ENCODE measurements at places on chromosomes 7 and 10.

- DNase-seq: no peak
These were observed 132.5 kb upstream of the WNT16 start for GRCh38 chr7:121196286-121196685.

- DNase-seq: no peak
These were observed at the start of gene CYP3A7 for GRCh38 chr7:99734987-99735386. CYP3A7 (minus strand) TSS chr7:99735196; CDS start chr7:99735093, 103 bp downstream.

DNA sequence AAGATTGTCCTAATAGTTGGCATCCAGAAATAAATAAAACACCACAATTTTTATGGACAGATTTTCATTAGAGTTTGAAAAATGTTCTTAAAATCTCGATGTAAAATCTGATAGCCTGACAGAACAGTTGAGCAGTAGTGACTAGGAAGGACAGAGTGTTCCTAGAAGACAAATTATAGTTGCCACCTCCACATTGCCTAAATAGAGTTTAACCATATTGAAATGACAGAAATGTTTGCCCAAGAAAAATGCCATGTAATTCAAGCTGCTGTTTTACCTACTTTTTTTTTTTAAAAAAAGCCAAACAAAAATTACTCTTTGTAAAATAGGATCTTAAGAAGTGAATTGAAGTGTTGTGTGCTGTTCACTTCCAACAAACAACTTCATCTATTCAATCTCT is 8.9 kb upstream of the HERC4 start:
- DNase-seq: no peak

- DNase-seq: no peak
These were observed 26.3 kb downstream of the SP4 start for GRCh38 chr7:21454182-21454581.

- peak; percentile 20 for DNase-seq
These were observed 359.1 kb downstream of the CRPPA start for GRCh38 chr7:16062269-16062668.

- DNase-seq: no peak
These were observed 273.1 kb downstream of the AGMO start for GRCh38 chr7:15288741-15289140.

DNA sequence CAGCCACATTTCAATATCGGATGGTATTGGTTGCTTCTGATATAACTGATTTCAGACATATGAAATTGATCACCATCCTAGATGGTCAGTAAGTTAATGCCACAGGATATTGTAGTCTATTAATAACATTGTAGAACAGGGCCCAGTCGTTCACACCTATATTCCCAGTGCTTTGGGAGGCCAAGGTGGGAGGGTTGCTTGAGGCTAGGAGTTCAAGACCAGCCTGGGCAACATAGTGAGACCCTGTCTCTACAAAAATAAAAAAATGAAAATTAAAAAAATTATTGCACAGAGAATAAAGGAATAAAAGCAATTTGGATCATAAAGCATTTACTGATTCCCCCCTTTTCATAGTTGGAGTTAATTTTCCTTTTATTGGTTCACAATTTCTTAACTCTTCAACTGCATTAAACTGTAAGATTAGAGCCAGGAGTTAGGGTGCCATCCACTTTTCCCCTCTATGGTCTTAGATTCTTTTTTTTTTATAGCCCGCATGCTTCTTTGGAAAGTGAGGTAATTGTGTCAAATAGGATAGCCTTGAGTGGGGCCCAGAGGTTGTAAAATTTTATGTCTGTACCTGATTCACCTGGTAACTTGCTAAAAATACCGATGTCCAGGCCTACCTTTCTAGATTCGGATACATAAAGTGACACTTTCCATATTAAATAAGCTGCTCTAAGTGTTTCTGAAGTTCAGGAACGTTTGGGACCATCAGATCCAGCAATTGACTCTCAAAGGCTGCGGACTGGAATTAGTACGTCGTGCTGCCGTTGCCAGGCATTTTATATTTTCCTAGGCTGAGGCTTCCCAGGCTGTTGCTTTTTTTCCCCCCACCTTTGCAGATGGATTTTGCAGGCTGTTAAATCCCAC is 24.7 kb downstream of the ADK start:
- no peak for DNase-seq

- no peak for DNase-seq
These were observed 50.9 kb upstream of the LEP start for GRCh38 chr7:128190051-128190647.

DNA sequence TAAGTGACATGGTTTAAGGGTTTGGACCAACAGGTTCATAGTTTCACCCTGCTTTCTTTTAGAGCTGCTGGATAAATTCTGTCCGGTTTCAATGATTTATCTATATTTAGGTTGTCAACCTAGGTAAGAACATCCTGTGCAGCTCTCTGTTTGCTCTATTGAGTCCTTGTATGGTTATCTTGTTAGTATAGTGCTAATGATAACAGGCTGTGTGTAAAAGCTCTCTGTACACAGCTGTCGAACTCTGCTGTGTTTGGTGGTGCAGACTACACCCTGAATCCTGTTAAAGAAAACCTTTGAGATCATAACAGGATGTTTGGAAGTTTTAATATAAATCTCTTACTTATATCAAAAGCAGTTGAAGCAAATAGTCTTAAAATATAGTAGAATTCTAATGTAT is 219.2 kb downstream of the SDK1 start:
- DNase-seq: no peak

DNA sequence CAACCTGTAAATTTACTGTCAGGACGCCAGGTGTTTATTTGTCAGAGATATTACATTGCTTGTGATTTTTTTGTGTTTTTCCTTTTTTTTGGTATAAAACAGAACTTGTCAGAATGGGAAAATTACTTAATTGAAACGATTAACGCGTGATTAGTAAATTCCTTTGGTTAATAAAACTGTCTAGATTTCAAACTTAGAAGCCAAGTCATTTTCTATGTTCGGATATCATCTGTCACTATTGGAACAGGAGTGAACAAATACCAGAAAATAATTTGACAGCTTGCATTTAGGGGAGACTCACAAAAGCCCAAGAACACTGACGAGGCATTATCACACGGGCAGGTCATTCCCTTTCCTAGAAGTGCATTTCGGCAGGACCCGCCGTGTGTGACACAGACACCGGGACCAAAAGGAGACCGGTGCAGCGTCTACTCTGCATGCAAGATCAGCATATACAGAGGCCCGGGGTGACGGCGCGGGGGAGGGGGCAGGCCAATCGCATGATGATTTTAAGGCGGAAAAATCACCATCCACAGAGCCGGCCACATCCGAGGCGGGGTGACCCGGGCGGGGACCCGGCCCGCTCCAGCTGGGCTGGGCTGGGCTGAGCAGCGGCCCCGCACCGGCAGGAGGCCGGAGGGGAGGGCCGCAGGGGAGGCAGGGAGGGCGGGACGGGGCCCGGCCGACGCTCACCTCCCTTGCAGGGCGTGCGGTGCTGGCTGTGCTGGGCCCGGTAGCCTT is 841 bp downstream of the GLUD1 start:
- DNase-seq: no peak

GRCh38 chr10:110165239-110165638 is 42.2 kb upstream of the MXI1 start:
- DNase-seq: no peak

GRCh38 chr10:71509444-71509843 is 112.7 kb downstream of the CDH23 start:
- DNase-seq: no peak

DNA sequence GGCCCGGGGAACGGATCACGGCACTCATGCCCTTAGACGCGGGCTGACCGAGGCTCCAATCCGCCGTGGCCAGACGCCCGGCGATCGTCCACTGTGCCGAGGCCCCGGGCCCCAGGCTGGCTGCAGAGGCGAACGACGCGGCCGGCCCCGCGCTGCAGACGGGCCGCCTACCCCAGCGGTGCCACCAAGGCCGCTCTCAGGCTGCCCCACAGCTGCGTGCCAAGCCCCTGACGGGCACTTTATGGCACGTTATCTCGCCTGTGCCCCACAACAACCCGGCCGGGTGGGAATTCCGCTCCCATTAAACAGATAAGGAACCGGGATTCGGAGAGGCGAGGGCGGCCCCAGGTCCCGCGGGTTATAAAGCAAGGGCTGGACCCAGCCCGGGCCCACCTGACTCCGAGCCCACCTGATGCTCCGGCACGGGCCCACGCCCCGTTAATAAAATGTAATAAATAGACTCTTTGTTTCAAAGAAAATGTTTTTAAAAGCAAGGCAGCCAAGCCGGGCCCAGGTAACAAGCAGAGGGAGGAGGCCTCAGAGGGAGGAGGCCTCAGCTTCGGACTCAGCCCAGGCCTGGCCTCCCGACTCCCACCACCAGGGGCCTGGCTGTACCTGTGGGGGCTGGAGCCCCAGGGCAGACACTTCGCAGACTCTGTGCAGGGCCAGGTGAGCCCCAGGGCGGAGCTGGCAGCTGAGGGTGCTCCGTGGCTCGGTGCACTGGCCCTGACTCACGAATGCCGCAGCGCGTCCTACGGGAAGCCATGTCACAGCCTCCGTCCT is 79.7 kb downstream of the FOXL3 start:
- no peak for DNase-seq

GRCh38 chr7:43533801-43534479 is 49.0 kb upstream of the STK17A start:
- peak; percentile 76 for DNase-seq

- peak; percentile 68 for DNase-seq
These were observed 114.6 kb upstream of the FZD1 start for GRCh38 chr7:91149341-91150246.

- no peak for DNase-seq
These were observed 2.6 kb downstream of the ZNF777 start for GRCh38 chr7:149458235-149458634.

GRCh38 chr10:25865267-25865666 is 68.8 kb upstream of the MYO3A start:
- no peak for DNase-seq

- no peak for DNase-seq
These were observed 88.2 kb upstream of the EGR2 start for GRCh38 chr10:62904281-62904875.

- no peak for DNase-seq
These were observed 434.2 kb downstream of the PARD3 start for GRCh38 chr10:34380856-34381255.

GRCh38 chr7:52289247-52289646 is 746.2 kb upstream of the POM121L12 start:
- DNase-seq: no peak

GRCh38 chr10:104456802-104457542 is 103.3 kb downstream of the CFAP58 start:
- no peak for DNase-seq

- DNase-seq: no peak
These were observed 28.8 kb downstream of the PAX2 start for GRCh38 chr10:100774223-100774622.

GRCh38 chr7:8283968-8284367 is 22.0 kb upstream of the ICA1 start:
- DNase-seq: no peak

GRCh38 chr10:32618482-32618881 is 172.5 kb downstream of the CCDC7 start:
- DNase-seq: no peak

All from fibroblast of skin of left quadriceps (primary cell).